Mesothelial cell of epicardium (in vitro differentiated cells): ENCODE measurements at places on chromosomes 5 and 9.
A peak's percentile ranks its signal among the peaks of the same experiment; 100 is the strongest.

DNA sequence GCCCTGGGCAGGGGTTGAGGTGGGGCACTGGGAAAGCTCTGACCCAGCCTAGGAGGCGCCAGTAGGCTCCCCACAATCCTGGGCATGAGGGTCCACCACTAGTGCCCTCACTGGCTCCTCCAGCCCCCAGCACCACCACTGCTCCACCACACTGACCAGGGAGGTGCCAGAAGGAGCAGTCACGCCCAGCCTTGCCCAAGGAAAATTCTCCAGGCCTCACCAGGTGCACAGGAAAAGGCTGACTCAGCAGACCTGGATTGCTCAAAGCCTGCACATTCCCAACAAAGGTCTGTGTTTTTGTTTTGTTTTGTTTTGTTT lies 62.9 kb downstream of the ZNF354C start:
- H3K4me1 ChIP-seq: no peaks in the 10 kb centered on the region
- H3K4me3 ChIP-seq: no peak overlapping the region
- peaks cover 9% of the 10 kb centered on the region for H3K36me3 ChIP-seq

DNA sequence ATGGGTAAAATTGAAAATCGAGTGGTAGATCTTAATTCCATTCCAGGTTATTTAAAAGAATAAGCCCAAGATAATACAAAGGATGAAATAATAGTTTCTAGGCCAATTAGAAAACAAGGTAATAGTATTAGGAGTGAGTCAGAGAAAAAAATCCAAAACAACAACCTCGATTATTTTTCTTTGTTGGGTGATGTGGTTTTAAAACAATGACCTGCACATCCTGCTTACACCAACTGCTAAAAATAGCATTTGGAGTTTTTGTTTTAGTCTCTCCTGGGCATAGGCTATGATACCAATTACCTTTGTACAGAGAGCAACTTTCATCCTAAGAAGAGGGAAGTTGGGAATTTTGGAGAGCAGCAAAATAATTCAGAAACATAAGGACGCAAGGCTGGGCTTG lies 101.7 kb upstream of the MYO10 start:
- H3K4me3 ChIP-seq: no peak overlapping the region
- DNase-seq: no peak
- H3K27ac ChIP-seq: no peak overlapping the region
- H3K27me3 ChIP-seq: no peaks in the 10 kb centered on the region
- H3K4me1 ChIP-seq: peaks cover 6% of the 10 kb centered on the region

DNA sequence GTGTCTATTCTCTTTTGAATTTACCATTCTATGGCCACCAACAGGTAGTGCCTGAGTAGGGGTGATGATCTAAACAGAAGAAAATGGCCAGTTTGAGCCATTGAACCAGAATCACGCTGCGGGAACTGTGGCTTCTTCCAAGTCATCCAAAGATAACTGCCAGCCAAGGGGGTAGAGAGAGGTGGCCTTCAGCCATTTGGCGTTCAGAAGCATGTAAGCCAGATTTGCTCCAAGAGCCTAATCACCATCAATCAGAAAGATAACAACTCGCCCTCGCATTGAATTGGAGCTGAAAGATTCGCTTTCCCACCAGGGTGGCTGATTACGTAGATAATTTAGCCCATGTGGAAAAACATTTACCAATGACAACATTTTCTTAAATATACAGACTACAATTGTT lies 1302.7 kb upstream of the DMAC1 start:
- no peak for DNase-seq
- H3K4me3 ChIP-seq: no peak overlapping the region
- peaks cover 4% of the 10 kb centered on the region for H3K4me1 ChIP-seq
- no peaks in the 10 kb centered on the region for H3K36me3 ChIP-seq

- H3K27ac ChIP-seq: no peak overlapping the region
- no peak for DNase-seq
- H3K4me3 ChIP-seq: no peak overlapping the region
Observed at GRCh38 chr5:7816535-7816901, 34.4 kb downstream of the CFAP90 start.

GRCh38 chr5:9294793-9295465 lies 250.9 kb downstream of the SEMA5A start:
- H3K27ac ChIP-seq: no peak overlapping the region
- no peaks in the 10 kb centered on the region for H3K36me3 ChIP-seq
- no peak for DNase-seq
- no peaks in the 10 kb centered on the region for H3K4me1 ChIP-seq

DNA sequence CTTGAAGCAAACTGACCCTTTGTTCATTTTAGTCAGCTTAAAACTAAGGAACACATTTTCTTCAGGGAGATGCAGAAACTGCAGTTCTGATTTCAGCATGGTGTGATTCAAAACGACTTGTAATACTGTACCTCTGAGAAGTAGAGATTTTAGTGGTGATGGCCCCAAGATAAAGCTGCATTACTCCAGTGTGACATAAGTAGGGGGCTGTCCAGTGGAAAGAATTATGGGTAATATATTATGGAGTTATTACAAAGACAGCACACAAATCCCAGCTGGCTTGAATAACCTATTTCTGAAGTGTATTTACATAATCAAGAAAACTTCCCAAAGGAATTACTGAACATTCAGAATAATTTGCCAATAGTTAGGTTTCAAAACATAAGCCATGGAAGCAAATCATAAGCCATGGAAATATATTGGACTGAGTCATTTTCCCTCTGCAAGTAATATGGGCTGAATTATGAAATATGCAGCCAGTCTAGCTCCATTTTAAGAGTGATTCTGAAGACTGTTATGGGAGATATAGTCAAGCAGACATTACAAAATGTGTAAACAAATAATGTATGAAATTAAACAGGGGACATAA lies 133.7 kb upstream of the FBXL17 start:
- H3K4me1 ChIP-seq: peaks cover 2% of the 10 kb centered on the region
- no peak for DNase-seq
- H3K4me3 ChIP-seq: no peak overlapping the region
- H3K27ac ChIP-seq: no peak overlapping the region
- peaks cover 8% of the 10 kb centered on the region for H3K27me3 ChIP-seq

GRCh38 chr5:473551-474192 lies 30.7 kb downstream of the EXOC3 start:
- peaks cover 16% of the 10 kb centered on the region for H3K4me1 ChIP-seq
- DNase-seq: peak; percentile 59
- peak overlapping the region; percentile 79 for H3K4me3 ChIP-seq
- peaks cover 38% of the 10 kb centered on the region for H3K27me3 ChIP-seq
- no peaks in the 10 kb centered on the region for H3K36me3 ChIP-seq
- peak overlapping the region; percentile 21 for H3K27ac ChIP-seq

GRCh38 chr5:83277953-83278352 lies 193.6 kb upstream of the VCAN start:
- H3K27ac ChIP-seq: no peak overlapping the region
- H3K4me3 ChIP-seq: no peak overlapping the region
- DNase-seq: no peak
- H3K27me3 ChIP-seq: no peaks in the 10 kb centered on the region

- H3K4me3 ChIP-seq: no peak overlapping the region
- no peaks in the 10 kb centered on the region for H3K27me3 ChIP-seq
- DNase-seq: no peak
- H3K36me3 ChIP-seq: peaks cover 4% of the 10 kb centered on the region
Observed at GRCh38 chr5:103908336-103909080, 345.9 kb upstream of the NUDT12 start.

DNA sequence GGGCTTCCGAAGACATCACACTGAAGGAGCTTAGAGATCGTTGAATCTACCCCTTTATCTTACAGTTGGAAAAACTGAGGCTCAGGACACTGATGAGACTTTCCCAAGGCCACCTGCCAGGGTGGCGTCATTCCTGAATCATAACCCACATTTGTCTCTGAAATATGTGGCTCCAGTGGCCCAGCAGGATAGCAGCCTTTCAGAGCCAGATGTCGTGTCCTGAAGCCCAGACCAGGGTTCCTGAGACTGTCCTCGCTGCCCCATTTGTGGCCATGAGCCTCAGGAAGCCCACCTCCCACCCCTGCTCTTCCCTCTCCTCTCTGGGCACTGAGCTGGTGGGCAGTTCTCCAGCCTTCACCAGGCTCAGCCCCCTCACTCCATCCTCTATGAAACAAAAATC lies 2.4 kb downstream of the HMCN2 start:
- no peak for DNase-seq
- H3K27ac ChIP-seq: no peak overlapping the region
- peaks cover 57% of the 10 kb centered on the region for H3K27me3 ChIP-seq
- H3K36me3 ChIP-seq: no peaks in the 10 kb centered on the region
- peaks cover 19% of the 10 kb centered on the region for H3K4me1 ChIP-seq
- no peak overlapping the region for H3K4me3 ChIP-seq

GRCh38 chr9:100084128-100084453 lies 14.7 kb downstream of the ERP44 start:
- no peaks in the 10 kb centered on the region for H3K36me3 ChIP-seq
- no peak overlapping the region for H3K27ac ChIP-seq
- DNase-seq: no peak
- H3K4me1 ChIP-seq: peaks cover 23% of the 10 kb centered on the region
- H3K27me3 ChIP-seq: no peaks in the 10 kb centered on the region

DNA sequence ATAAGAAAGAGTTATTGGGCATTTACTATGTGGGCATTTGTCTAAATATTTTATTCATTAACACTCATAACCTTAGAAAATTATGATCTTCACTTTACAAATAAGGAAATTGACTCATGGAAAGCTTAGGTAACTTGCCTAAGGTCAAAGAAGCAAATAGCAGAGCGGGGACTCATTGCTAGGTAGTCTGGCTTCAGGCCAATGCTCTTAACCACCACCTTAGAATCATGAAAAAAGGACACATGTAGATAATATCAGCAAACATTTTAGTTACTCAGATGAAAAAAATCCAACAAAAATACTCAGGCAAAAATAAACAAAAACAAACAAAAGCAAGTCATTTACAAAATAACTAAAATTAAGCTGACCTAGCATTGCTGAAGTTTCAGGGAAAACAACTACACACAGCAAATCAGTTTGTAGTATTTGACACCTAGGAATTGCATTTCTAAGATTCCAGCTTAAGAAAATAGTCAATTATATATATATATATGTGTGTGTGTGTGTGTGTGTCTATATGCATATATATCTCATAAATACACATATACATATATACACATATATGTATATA lies 166.0 kb downstream of the HMHB1 start:
- no peak for DNase-seq
- H3K27me3 ChIP-seq: peaks cover 4% of the 10 kb centered on the region
- no peak overlapping the region for H3K27ac ChIP-seq

- no peaks in the 10 kb centered on the region for H3K27me3 ChIP-seq
- no peak overlapping the region for H3K27ac ChIP-seq
- H3K4me3 ChIP-seq: no peak overlapping the region
- DNase-seq: no peak
Observed at GRCh38 chr9:93560991-93561390, 15.4 kb upstream of the PHF2 start.

DNA sequence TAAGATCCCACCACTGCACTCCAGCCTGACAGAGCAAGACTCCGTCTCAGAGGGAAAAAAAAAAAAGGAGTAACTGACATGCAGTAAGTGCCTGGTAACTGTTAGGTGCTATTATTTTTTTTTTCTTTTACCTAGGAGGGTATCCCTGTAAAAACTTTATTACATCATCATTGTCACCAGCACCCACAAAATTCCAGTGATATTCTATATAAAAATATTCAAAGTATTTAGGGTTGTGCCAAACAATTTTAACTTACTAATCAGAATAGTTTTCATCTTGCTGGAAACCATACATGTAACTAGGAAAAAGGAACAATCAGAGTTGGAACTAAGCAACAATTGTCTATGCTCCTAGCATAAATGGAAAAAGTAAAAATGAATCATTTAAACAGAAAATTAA lies 112.4 kb downstream of the SSBP2 start:
- DNase-seq: no peak
- no peak overlapping the region for H3K4me3 ChIP-seq
- no peaks in the 10 kb centered on the region for H3K36me3 ChIP-seq
- peak overlapping the region; percentile 71 for H3K27ac ChIP-seq

DNA sequence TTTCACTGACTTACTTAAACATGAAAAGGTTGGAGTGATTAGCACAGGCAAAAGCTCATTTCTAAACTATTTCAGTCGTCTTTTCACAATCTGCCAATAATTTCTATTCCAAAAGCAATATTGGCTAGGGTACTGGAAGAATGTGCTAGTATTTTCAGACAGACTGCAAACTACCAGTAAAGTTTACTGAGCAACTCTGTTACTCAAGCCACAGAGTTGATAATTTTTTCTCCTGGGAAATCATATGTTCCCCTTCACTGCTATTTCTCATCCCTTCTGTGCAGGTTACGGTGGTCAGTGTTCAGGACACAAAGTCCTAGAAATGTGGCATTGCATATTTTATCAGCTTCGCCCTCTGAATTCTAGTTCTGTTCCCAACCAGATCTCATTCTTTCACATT lies 343.3 kb upstream of the TNC start:
- H3K36me3 ChIP-seq: no peaks in the 10 kb centered on the region
- no peaks in the 10 kb centered on the region for H3K27me3 ChIP-seq
- no peak overlapping the region for H3K4me3 ChIP-seq
- H3K4me1 ChIP-seq: no peaks in the 10 kb centered on the region
- no peak for DNase-seq

DNA sequence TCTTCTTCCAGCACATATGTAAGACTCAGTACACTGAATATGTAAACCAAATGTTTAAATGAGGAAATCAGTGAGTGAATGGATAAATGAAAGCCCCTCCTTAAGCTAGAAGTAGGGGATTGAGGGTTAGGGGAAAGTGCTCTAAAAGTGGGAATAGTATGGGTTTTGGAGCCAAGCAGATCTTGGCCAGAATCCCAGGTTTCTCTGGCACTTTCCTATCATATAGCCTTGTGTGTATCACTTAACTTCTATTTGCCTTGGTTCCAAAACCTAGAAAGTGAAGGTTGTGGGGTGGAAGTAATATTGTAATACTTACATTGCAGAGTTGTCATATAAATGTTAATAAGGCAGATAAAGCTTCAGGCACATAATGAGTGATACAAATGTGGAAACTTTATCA lies 45.0 kb upstream of the SV2C start:
- H3K36me3 ChIP-seq: no peaks in the 10 kb centered on the region
- no peak overlapping the region for H3K4me3 ChIP-seq
- peaks cover 5% of the 10 kb centered on the region for H3K4me1 ChIP-seq
- H3K27me3 ChIP-seq: peaks cover 32% of the 10 kb centered on the region
- DNase-seq: no peak
- no peak overlapping the region for H3K27ac ChIP-seq

GRCh38 chr9:27385606-27386322 lies 88.8 kb upstream of the EQTN start:
- no peaks in the 10 kb centered on the region for H3K36me3 ChIP-seq
- DNase-seq: no peak
- no peaks in the 10 kb centered on the region for H3K27me3 ChIP-seq
- no peak overlapping the region for H3K4me3 ChIP-seq
- H3K27ac ChIP-seq: peak overlapping the region; percentile 40

- H3K4me1 ChIP-seq: peaks cover 40% of the 10 kb centered on the region
- no peak overlapping the region for H3K4me3 ChIP-seq
- peak; percentile 34 for DNase-seq
- H3K27me3 ChIP-seq: no peaks in the 10 kb centered on the region
Observed at GRCh38 chr9:136056546-136057235, 38.4 kb downstream of the NACC2 start.

GRCh38 chr9:86036555-86036954 lies 62.8 kb downstream of the GOLM1 start:
- H3K27me3 ChIP-seq: no peaks in the 10 kb centered on the region
- DNase-seq: no peak
- H3K4me1 ChIP-seq: peaks cover 8% of the 10 kb centered on the region
- no peak overlapping the region for H3K27ac ChIP-seq
